ENCODE measurements at places on chromosomes 11 and 22.

DNA sequence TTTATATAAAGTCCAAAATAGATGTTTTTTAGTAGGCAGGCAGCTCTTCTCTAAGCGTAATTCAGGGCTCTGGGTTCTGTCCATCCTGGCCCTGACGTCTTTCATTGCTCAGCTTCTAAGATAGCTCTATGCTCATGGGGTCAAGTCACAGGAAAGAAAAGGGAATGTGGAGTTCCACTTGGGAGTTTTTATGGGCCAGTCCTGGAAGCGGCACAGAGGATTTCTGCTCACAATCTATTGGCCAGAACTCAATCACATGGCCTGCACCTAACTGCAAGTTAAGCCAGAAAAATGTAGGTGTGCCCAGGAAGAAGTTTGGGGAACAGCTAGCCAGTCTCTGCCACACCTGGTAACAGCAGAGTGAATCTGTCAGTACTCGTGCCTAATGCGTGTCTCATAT is 7.4 kb upstream of the ZBTB16 start:
- no peak for DNase-seq

DNA sequence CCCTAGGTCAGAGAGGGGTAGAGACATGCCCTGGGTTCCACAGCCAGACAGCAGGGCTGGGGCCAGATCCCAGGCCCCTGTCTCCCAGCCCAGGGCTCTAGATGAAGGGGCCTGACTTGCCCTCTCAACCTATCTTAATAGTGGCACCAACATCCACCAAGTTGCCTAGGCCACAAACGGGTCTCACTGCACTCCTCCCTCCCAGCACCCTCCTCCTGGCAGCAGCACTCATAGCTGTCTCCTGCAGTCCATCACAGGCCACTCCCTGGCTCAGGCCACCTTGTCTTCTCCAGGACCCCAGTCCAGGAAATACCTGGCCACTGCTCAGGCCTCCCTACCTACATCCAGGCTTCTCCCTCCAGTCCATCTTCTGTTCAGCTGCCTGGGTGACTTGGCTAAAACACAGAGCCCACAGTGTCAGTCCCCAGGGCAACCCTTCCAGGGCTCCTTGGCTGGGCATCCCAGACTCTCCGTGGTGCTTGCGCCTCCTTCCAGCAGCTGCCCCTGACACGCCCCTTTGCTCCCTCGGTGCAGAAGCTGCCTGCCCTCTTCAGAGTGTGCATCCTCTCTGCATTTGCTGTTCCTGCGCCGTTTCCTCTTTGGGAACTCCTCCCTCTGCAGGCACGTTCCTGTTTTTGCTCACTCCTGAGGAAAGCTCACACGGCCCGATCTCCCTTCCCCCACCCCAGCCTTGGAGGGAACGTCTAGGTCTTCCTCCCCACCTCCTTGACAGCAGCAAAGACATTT is 40.5 kb downstream of the LRRC32 start:
- no peak for DNase-seq

DNA sequence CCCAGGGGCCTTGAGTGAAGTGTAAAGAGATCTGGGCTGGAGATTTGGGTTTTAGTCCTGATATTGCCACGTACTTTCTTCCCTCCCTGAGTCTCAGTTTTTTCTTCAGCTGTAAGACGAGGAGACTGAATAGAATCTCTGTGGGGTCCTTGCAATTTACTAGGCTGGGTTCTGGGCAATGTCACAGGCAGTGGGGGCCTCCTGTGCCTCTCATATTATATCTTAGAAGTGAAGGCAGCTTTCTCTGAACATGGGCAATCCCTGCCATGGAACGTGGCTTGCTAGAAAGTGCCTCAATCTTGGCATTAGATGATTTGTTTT is 62.0 kb upstream of the PTPRJ start:
- DNase-seq = no peak

GRCh38 chr11:93652161-93652597 is 9.3 kb upstream of the CEP295 start:
- peak; percentile 11 for DNase-seq

GRCh38 chr11:31882951-31883392 is 71.8 kb upstream of the PAX6 start:
- peak; percentile 76 for DNase-seq

- peak; percentile 58 for DNase-seq
These were observed at the start of gene RAB3IL1 for GRCh38 chr11:61917334-61918109. TSS of gene RAB3IL1 (minus strand) at chr11:61917566. CDS start at chr11:61917367, 199 bp downstream.

DNA sequence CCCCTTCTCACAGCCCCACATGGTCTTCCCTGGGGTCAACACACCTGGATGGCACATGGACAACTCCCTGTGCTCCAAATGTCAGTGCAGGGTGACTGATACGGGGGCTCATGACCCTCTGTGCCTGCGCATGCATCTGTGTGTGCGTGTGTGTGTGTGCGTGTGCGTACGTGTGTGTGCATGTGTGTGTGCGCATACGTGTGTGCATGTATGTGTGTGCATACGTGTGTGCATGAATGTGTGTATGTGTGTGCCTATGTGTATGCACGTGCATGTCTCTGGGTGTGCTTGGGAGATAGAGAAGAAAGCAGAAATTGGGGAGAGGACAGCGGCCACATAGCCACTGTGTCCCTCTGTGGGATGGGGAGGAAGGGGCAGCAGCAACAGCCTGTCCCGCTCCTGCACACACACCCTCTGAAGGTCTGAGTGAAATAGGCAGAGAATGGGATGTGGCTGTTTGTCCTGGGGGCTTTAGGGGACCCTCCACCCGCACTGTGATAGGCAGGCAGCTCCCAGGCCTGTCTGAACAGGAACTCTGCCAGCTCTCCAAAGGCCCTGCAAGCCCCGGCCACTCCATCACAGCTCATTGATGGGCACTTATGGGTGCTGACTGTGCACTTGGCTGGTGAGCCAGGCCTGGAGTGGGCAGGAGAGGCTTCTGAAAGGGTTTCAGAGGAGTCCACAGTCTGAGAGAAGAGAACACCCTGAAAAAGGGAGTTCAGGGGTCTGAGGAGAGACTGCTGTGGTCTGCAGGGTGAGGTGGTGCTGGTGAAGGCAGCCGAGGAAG is 28.7 kb upstream of the PICK1 start:
- no peak for DNase-seq

DNA sequence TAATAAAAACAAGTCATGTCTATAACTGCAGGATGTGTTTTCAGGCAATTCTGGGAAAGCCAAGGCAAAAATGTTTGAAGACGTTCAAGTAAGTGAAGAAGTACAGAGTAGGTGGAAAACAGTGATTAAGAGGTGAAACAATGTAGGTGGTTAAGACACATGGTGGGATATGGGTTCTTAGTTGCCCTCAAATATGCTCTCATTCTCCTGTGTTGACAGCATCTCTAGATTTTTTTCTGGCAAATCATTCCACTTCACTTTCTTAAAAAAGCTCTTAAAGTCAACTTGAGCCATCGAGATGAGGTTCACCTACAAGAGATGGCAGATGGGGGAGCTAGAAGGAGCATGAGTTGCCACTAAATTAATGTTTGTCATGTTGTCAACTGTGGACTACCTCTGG is 1041.0 kb upstream of the CNTN5 start:
- DNase-seq = no peak

GRCh38 chr11:113256431-113257202 is 57.8 kb upstream of the TTC12 start:
- peak; percentile 15 for DNase-seq

GRCh38 chr11:121068787-121069186 is 32.3 kb upstream of the TECTA start:
- no peak for DNase-seq

Measured in Daoy (cell line).